Right atrium auricular region (tissue), 2 donors: ENCODE measurements at places on chromosomes 12 and 14. TPM values are rescaled to one million over a fixed set of nuclear protein-coding genes. Genes with fewer than 3 reads are reported as not detected.

CMKLR1 gene
- 6.2 TPM for total RNA-seq

DNA sequence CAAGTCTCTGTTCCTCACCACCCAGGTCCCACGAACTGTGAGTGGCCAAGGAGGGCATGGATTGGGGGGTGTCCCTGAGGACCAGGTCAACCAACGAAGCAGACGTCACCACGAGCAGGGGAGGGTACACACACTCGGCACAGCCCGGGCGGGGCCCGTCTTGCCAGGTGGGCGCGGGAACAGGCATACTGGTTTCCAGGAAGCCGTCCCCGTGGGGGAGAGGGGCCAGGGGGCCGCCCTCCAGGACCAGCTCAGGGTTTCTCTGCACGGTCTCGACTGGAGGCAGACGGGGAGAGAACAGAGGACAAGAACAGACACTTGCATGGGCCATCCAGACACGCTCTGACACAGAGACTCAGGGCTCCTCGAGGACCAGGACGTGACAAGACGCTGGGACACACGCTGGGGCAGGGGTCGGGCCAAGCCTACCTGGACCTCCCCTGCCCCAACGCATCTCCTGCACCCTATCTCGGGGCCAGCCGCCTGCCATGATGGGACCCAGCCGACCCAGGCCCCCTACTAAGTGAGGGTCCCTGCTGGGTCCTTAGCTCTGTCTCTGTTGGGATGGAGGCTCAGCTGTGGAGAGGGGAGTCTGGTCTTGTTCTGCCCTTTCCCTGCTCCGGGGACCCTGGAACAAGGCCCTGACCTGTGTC lies 11.3 kb downstream of the ARL6IP4 start:
- H3K4me3 ChIP-seq: no peak overlapping the region
- no peak for DNase-seq
- peaks cover 22% of the 10 kb centered on the region for H3K36me3 ChIP-seq
- H3K4me1 ChIP-seq: peaks cover 18% of the 10 kb centered on the region
- no peak overlapping the region for H3K27ac ChIP-seq

TESPA1 gene
- not detected for total RNA-seq

DNA sequence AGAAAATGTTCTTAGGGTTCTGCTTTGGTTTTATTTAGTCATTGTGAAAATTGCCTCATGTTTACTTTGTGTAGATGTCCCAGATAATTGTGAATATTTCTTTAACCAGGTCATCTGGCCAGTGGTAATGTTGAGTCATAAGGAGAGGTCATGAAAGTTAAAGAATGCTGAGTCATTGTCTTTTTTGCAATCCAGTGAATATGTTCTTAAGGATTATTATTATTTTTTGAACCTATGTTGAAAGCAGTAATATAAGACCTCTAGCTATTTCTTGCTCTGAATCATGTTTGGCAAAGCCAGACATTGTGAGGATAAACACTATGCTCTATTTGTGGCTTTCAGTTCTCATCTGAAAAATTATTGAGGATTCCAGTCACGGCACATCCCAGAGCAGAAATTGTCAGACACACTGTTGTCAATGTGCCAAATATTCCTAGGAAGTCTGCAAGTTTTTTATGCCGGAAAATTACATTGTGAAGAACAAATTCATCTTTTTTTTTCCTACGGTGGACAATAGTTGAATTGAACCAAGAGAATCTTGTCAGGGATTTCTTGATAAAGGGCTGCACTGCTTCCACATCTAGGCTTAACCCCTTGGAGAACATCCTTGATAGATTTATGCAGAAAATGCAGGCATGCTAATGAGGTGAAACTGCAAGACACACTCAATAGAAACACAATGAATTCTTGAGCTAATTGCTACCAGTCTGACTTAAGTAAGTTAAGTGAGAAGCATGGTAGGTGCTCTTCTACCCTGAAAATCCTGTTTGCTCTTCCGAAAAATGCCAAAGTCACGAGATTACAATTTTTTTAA lies 369.6 kb downstream of the ATP23 start:
- H3K4me3 ChIP-seq: no peak overlapping the region
- H3K27me3 ChIP-seq: no peaks in the 10 kb centered on the region
- H3K4me1 ChIP-seq: no peaks in the 10 kb centered on the region
- H3K27ac ChIP-seq: no peak overlapping the region
- DNase-seq: no peak

RASSF8 gene
- 67.4 TPM for total RNA-seq

GRCh38 chr12:6189028-6189427 lies 11.2 kb upstream of the CD9 start:
- H3K27me3 ChIP-seq: no peaks in the 10 kb centered on the region
- no peak overlapping the region for H3K27ac ChIP-seq
- H3K4me1 ChIP-seq: no peaks in the 10 kb centered on the region
- H3K36me3 ChIP-seq: no peaks in the 10 kb centered on the region
- H3K4me3 ChIP-seq: no peak overlapping the region

DNA sequence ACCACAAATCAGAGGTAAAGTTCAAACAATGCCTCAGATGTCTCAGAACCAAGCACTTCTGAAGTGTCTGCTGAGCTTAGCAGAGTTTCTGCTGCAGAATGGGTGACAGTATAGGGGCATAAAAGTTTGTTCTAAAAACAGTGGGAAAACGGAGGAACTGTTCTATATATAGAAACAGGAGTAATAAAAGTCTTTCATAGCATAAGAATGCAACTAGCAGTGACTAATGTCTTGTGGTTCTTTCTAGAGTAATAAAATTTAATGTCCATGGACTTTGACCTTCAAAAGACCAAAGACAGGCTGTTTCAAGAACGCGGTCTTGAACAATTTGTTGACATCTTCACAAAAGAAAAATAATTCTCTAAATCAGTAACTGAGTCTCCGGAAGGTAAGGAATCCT lies 107.5 kb upstream of the FAR2 start:
- no peak overlapping the region for H3K4me3 ChIP-seq
- H3K36me3 ChIP-seq: no peaks in the 10 kb centered on the region
- H3K27ac ChIP-seq: no peak overlapping the region
- H3K27me3 ChIP-seq: no peaks in the 10 kb centered on the region

- no peak for DNase-seq
- H3K27ac ChIP-seq: peak within 1 kb of the TSS; percentile 55
- H3K4me3 ChIP-seq: peak within 1 kb of the TSS; percentile 0
- no peaks in the 10 kb centered on the region for H3K4me1 ChIP-seq
Measured at GRCh38 chr12:77830583-77831351, at the start of gene NAV3. TSS of gene NAV3 (plus strand) at chr12:77830894. CDS start at chr12:77831462, 568 bp downstream.

GLS2 gene
- 1.7 TPM for total RNA-seq

DNA sequence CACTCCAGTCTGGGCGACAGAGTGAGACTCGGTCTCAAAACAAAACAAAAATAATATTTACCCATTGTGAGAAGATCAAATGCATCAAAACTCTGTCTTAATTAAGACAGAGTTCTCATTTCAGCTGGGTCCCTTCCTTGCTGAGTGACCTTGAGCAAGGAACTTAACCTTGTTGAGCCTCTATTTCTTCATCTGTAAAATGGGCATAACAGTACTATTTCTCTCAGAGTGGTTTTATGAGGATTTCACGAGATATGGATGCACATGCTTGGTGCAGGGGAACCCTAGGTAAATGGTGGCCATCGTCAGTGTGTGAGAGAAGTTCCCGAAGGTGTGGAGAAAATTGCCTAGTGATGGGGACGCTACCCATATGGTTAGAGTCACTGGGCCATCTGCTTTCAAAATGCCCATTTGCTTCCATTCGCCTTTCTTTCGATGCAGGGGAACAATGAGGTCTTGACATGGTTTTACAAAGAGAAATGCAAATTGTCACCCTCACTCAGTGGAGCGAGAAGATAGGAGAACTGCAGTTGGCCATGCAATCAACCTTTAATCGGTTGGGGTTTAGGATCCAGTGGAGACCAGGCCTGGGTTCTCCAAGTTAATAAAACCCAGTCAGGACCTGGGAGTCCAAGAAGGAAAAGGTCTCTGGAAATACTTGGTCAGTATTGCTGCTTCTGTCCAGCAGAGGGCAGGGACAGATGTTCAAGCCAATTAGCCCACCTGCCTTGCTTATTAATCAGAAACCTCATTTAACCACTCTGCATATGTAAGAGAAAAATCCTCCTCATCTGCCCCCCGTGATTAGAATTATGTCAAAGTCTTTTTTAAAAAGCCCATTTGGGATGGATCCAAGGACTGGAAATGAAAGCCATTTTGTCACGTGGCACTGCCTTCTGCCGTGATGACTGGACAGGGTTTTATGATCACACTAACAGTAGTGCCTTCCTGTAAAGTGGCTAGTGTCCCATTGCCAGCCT lies 37.2 kb downstream of the CFAP251 start:
- H3K27me3 ChIP-seq: no peaks in the 10 kb centered on the region
- H3K36me3 ChIP-seq: no peaks in the 10 kb centered on the region
- no peak overlapping the region for H3K4me3 ChIP-seq
- DNase-seq: no peak

GALNT6 gene
- 2.8 TPM for total RNA-seq

TRIAP1 gene
- total RNA-seq: 8.9 TPM

DNA sequence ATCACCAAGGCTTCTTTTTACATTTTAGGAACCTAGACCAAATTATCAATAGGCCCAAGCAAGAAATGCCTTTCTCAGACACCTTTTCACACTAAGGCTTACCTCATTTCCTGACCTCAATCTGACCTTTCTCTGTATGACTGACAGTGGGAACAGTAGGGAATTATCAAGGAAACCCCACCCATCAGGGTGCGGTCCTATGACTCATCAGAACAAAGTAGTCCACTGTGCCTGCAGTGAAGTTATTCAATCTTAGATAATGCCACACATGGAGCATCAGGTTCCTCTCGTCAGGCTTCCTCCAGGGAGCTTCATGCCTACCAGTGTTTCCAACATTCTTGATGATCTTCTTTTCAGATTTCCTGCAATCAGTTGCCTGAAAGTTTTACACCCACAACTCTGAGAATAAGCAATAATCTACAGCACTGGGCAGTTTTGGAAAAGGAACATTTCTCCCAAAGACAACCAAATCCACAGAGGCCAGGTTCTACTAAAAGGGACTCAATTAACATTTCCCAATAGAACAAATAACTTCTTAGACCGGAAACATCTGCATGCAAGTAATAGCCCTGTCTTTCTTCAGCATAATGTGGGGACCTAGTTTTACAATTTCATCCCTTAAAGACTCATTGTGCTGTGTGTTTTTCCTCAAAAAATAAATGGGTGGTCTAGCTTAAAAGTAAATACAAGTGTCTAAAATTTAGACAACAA lies 35.9 kb upstream of the TMTC2 start:
- H3K27me3 ChIP-seq: no peaks in the 10 kb centered on the region
- no peak for DNase-seq
- no peaks in the 10 kb centered on the region for H3K36me3 ChIP-seq
- H3K4me3 ChIP-seq: no peak overlapping the region
- no peaks in the 10 kb centered on the region for H3K4me1 ChIP-seq
